CD8-positive, alpha-beta T cell (primary cell): ENCODE measurements at places on chromosomes 11 and 22.

DNA sequence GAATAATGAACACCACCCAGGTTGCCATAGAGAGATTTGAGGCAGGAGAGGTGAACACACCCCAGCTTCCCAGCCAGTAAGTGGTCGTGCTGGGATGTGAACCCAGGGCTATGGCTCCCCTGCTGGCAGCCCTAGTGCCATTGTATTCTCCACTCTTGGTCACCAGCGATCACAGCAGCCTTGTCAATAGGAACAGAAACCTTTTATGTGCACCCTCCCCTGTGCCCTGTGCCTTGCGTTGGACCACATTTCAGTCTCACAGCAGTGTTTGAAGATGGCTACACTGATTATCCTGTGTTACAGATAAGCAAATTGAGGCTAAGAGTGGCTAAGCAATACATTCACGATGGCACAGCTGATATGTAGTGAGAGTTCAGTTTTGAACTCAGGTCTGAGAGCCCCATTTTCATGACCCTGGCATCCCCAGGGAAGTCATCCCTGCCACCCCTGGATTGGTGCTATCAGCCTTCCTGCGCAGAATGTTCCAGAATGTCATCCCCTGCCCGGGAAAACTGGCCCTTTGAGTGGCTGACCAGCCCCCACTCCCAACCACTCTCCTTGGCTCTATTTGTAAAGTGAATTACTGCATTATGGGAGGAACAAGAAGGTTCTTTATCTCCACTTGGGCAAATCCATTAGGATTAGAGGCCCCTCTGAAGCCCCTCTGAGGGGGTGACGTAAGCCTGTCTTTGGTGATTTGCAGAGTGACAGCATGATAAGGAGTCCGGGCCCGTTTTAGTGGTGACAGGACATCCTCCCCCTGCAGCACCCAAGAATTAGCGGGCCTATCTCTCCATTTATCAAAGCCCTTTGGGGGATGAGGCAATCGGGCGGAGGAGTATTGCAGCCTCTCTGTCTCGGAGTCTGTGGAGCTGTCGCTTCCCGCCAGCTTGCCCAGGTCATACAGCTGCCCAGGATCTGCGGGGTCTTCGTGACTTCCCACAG lies 30.9 kb downstream of the SMIM38 start:
- no peak for DNase-seq

- no peak for DNase-seq
Observed at GRCh38 chr22:20204311-20204710, 53.5 kb upstream of the CCDC188 start.

DNA sequence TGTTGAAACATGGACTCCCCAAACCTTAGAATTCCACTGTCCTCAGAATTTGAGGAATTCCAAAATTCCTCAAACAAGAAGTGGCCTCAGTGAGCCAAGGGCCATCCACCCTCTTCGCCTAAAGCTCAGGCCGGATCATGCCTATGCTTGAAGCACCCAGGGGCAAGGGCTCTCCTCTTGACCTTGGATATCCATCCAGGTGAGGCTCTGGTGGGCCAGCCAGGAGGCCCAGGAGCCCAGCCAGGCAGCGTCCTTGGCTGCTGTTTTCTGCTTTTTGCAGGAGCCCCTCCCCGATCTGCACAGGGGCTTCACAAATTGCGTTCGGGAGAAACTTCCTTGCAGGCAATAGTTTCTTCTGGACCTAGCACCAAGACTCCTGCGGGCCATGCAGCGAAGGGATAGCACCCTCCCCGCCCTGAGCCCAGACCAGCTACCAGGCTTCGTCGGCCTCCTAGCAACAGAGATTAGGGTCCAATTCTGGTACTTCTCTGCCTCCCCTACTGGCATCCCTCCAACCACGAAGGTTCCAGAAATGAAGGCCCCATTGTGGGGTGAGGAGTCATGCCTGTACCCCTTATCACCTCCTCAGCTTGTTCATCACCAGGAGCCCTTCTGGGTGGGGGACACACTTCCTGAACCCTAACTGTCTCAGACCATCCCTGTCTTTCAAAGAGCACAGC lies 2.0 kb downstream of the PHLDA2 start:
- DNase-seq = no peak

DNA sequence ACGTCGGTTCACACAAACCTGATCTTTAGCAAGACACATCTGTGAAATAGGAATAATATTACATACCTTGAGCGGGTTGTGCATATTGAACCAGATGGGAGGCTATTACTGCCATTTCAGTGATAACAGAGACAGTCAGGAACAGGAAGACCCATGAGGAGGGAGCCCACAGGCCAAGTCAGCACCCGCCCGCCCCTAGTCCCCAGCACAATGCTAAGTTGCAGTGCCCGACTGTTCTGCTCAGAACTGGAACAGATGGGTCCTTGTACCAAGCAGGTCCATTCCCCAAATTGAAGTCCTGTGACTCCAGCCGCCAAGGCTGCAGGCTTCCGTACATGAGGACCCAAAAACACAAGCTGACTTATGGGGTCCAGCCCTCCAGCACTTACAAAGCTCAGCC lies 9.3 kb downstream of the CXCR5 start:
- DNase-seq = no peak

- peak; percentile 86 for DNase-seq
Observed at GRCh38 chr22:44685384-44686056, 16.5 kb upstream of the PRR5 start.

- no peak for DNase-seq
Observed at GRCh38 chr22:40585310-40585751, 51.2 kb downstream of the MRTFA start.

- no peak for DNase-seq
Observed at GRCh38 chr11:73551677-73552076, 46.2 kb downstream of the FAM168A start.

DNA sequence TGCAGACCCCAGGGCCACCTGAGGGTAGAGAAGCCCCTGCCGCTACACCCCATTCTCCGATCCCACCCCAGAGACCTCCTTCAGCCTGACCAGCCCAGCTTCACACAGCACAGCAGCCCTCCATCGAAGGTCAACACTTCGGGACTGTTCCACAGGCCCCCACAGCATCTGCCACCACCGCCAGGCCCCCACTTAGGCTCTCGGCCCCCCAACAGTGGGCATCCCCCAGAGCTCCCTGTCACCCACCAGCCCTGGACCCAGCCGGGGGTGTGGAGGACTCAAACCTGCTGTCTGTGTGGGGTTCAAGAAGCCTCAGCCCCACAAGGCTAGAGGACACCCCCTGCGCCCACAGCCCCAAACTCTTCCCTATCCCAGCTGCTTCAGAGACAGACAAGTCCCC lies 6.2 kb downstream of the SBF1 start:
- no peak for DNase-seq

- no peak for DNase-seq
Observed at GRCh38 chr11:94455861-94456260, 37.8 kb downstream of the MRE11 start.

DNA sequence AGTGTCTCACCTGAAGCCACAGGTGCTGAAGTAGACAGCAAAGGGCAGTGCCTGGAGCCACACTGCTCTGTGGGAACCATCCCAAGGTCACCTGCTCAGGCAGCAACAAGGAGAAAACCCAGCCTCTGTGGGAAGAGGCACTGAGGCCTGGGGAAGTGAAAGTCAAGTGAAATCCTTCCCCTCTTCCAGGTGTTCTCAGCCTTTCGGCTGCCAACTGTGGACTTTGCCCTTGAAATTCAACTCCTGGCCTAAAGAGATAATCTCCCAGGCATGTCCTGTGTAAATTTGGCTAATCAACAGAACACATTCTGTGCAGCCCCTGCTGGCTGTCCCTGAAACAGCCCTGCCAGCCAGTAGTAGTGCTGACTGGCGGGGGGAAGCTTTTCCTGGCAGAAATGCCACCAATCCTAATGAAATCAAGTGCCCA lies 112.1 kb downstream of the RPL27A start:
- no peak for DNase-seq

DNA sequence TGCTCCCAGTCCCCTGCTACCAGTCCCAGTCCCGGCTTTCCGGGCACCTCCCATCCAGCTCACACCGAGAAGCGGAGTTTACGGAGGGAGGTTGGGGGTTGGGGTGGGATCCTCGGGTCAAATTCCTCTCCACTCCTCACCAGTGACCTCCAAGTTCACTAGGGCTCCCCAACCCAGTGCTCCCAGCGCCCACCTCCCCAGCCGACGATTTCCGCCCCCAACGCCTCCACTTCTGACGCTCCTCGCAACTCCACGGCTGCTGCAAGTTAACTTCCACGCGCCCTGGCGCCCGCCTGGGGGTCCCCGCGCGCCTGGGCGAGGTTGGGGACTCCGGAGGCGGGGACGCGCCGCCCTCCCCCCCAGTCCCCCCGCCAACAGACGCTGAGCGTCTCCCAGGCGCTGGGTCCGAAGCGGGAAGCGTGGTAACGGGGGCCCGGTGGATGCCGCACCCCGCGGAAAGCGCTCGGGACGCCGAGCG lies 526 bp downstream of the TPST2 start:
- no peak for DNase-seq

- no peak for DNase-seq
Observed at GRCh38 chr11:130548491-130548833, 100.0 kb downstream of the ADAMTS15 start.
